Hematopoietic multipotent progenitor cell treated with erythropoietin and hydrocortisone succinate and interleukin-3 and kit ligand, for 15 days (in vitro differentiated cells): ENCODE measurements at places on chromosomes 1 and 21.

- no peak for DNase-seq
These were observed 12.6 kb downstream of the TTC39A start for GRCh38 chr1:51317798-51318197.

DNA sequence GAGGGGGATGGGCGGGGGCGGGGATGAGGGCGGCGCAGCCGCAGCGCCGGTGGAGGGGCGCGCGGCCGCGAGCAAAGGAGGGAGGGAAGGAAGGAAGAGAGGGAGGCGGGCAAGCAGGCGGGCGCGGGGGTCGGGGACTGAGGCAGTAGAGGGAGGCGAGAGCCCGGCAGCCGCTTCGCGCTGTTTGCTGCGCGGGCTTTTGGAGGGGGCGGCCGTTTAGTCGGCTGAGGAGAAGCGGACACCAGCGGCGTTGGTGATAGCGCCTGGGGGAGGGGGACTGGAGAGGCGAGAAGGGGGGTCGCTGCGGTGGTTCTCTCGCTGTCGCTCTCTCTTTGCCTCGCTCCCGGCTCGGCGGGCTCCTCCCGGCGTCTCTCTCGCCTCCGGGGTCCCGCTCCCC lies at the start of gene HS2ST1:
Gene HS2ST1, plus strand, starts transcription at position 35 of the 397 bp plus-strand sequence.
- DNase-seq: no peak

- peak; percentile 24 for DNase-seq
These were observed at the start of gene SH3D21 for GRCh38 chr1:36306210-36306901. TSS of gene SH3D21 (plus strand) at chr1:36306368. CDS start at chr1:36306421, 53 bp downstream.

DNA sequence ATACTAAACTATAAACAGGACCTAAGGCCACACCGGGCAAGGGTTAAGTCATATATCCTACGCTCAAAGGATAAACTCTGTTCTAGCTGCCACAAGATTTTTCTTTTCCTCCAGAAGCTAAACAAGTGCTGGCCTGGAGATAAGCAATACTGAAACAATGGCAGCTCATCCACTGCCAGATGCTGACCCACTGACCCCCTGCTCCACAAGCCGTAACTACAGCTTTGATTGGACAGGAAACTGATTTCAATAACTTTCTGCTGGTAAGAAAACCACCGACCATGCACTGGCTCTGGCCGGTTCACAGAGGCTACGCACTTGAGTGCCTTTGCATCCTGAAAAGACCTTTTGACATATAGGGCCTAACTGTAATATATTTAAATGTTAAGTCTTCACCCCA lies 51.3 kb upstream of the PLA2G2C start:
- no peak for DNase-seq

- DNase-seq: no peak
These were observed 125.0 kb downstream of the FOXD2 start for GRCh38 chr1:47562799-47563198.
